ENCODE measurements at places on chromosomes 2 and 18.
A peak's percentile ranks its signal among the peaks of the same experiment; 100 is the strongest.

DNA sequence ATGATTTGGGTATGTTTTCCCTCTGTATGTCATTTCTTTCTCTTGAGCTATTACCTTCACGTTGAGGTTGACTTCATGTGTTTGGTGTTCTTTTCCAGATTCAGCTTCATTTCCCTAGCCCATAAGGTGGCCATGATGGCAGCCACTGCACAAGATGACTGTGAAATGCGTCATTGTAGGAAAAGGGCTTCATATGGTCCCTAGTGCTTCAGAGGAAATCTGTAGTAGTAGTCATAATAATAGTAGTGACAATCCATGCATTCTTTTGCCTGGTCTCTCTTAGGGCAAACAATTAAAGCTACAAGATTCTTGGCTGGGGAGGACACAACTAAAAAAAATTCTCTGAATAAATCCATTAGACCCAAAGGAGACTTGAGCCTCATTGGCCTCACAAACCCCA lies 28.4 kb downstream of the AOX1 start:
- no peak for DNase-seq

DNA sequence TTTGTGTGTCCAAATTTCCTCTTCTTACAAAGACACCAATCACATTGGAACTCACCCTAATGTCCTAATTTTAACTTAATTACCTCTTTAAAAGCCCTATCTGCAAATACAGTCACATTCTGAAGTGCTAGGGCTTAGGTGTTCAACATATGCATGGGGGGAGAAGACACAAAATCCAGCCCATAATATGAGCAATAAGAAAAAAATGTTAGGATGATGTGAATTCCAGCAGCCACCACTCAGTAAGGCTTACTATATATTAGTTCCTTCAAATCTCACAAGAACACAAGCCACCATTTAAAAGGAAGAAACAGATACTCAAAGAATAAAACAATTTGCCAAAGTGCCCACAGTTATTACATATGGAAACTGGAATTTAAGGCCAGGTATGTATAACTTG lies 285.7 kb downstream of the EPHA4 start:
- DNase-seq = no peak

DNA sequence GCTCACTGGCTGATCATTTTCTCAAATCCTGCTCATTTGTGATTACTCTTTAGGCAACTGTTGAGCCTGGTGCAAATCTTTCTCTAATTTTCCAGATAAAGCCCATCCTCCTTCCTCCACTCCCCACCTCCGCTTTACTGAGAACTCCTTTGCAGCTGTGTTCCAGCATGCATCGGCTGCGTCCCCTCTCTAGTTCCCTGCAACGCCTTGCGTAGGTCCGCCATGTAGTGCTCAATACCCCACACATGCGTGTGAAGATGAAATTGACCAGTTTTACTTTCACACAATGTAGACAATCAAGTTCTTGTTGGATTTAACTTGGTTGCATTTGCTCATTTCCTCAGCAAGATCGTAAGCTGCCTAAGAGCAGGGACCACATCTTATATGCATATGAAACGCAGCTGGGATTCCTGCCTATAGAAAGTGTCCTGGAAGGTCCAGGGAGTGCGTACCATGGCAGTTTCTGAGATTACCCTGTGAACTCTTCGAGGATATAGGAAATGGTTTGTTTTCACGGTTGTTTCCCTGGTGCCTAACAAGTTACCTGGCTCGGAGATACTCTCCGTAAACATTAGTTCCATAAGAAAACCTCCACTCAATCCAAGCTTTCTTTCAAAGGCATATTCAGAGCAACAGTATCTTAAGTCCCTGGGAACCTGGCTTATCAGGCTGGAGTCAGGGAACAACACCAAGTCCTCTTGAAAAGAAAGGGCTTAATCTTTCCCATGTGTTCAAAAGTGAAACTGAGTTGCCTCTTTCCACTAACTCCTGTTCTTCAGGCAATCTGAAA lies 766.4 kb upstream of the ID2 start:
- DNase-seq = no peak

DNA sequence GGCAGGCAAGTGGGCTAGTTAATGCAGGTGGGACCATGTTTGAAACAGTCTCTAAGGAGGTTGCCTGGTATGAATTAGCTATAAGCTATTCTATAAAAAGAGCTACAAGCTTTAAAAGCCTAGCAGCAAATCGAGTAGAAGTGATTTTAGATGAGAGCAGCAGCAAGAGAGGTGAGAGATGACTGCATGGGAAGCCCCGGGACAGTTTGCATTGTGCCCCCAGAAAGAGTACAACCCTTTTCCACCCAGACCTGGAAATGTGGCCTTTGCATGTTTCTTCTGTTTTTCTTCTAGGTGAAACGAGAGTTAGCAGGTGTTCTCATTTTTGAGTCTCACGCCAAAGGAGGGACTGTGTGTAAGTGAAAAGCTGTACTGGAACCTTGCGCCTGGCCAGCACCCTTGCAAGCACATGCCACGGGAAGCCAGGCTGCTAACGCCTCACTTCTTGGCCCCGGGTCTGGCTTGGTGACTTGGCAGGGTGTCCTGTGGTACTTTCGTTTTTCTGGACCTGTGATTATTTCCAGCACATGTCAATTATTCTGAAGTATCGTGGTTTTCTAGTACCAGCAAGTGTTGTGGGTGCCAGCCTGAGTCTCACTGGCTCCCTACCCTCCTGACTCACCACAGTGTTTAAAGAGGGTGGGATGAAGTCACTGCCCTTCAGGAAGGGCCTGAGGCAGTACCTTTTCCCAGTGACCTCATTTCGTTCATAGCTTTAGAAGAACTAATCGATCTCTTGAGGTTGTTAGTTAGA lies 90.3 kb upstream of the MAP3K20 start:
- peak; percentile 73 for DNase-seq

- DNase-seq = no peak
These were observed 23.3 kb upstream of the EXOC6B start for GRCh38 chr2:72849138-72849462.

DNA sequence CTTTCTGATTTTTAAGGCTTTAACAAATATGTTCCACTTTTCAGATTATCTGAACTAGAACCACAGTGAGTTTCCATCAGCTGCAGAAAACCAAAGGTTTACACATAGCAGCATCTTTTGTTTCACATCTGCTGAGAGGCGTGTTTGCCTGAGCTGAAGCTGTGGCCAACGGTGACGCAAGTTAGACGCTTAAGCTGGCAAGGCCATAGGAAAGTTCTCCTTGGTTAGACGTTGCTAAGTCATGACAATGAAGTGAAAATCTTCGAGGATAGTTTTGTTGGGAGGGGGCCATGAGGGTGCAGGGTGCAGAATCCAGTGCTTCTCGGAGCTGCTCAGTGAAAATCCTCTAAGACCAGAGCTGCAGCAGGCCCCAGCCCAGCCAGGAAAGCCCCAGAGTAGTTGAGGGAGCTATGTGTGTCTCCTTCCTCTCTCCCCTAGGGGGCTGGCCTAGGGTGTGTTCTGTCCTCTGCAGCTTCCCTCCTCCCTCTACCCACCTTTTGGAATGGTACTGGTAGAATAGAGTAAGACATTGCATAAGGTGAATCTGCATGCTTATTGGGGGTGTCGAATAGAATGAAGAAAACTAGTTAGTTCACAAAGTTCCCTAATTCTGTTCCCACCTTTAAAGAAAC lies 105.4 kb downstream of the FHOD3 start:
- DNase-seq = no peak

DNA sequence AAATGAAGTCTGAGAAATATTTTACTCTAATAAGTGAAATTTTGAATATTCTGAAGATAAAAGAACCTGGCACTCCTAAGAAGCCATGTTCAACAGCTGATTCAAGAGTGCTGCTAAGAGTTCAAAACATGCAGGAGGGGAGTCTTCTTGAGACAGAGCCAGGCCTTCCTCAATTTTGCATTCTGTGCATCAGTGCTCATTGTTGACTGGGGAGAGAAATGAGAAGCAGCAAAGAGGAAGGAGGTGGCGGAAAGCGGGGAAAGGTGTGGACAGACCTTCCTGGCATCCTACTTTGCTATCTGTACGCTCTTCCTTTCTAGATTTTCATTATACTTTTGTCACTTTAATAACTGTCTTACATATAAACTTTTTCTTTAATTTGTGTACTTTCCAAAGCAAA lies 29.7 kb upstream of the TXNDC2 start:
- no peak for DNase-seq

DNA sequence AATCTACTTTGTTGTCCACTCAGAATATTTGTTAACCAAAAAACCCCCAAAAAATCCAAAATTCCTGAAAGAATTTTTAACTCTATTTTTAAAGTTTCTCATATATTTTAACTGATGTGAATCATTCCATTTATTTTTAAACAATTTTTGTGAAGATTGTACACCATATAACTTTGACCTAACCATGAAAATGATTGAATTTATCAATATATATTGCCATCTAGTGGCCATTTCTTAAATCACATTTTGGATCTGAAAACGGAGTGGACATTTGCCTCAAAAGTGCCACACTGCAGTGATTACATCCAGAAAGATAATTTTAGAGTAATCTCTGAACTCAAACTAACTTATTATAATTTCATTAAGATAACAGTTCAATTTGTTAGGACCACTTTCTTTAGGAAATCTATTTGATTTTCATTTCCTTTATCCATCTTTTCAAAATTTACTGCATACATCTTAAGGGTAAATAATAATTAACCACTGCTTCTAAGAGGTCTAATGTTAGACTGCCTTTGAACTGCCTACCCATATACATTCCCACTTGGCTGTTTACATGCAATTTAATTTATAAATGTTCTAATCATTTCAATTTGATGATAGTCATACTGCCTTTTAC lies 71.1 kb downstream of the DSC3 start:
- no peak for DNase-seq

- DNase-seq = no peak
These were observed 414.3 kb downstream of the ZNF804A start for GRCh38 chr2:185012643-185013042.

- no peak for DNase-seq
These were observed 346.7 kb downstream of the RND3 start for GRCh38 chr2:150140777-150141176.

DNA sequence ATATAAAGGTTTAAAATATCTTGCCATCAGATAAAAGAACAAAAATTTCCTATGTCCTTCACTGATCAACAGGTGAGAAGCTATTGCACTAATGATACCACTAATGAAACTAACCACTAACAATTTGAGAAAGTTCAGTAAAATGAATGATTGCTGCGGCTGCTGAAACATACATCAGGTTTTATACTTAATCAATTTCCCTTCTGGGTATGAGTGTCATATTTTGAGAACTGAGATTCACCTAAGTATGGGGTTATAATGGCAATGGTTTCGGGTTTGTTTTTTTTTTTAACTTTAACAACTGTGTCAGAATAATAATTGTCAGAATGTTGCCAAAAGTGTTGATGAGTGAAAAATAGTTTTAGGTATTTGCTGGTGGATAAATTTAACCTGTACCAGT lies 151.3 kb upstream of the SLC39A10 start:
- DNase-seq = no peak

DNA sequence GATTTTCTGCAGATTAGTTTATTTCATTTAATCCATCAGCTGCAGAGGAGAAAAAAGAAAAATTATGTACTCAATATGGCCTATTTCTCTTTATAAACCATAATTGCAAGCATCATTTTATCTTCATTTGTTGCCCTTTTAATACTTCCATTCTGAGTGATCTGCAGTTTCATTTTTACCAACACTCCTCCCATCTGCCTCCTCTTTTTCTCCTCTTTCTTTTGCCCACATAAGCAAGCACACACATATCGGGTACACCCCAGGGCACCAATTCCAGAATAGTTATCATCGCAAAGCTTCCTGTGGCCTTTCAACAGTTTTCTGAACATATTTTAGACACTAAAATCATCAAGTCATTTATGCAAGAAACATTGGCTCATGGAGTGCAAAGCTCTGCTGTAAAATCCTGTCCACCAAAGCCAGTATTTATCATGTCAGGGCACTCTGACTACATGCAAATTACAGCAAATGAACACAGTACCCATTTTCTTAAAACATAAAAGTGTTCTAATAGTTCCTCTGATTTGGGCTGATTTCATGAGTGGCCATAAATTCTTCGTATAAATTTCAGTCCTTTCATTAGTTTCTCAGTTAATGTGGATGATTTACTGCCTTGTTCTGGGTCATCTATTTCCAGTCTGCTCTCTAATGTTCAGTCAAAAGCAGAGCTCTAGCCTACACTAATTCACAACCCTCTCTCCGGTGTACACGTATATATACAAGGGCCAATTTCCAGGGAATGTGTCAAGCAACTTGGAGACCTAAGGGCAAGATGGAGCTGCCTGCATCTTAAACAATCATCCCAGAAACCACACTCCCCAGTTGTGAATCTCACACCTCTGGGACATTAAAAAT lies 281.3 kb downstream of the STK39 start:
- no peak for DNase-seq

GRCh38 chr18:35756506-35757117 lies 175.1 kb downstream of the GALNT1 start:
- DNase-seq = peak; percentile 51

- peak; percentile 46 for DNase-seq
These were observed 19.6 kb upstream of the ESPNL start for GRCh38 chr2:238080518-238080917.

- DNase-seq = no peak
These were observed 2.9 kb upstream of the EPB41L3 start for GRCh38 chr18:5546660-5547059.

GRCh38 chr2:231245249-231246094 lies 47.0 kb downstream of the ARMC9 start:
- no peak for DNase-seq

DNA sequence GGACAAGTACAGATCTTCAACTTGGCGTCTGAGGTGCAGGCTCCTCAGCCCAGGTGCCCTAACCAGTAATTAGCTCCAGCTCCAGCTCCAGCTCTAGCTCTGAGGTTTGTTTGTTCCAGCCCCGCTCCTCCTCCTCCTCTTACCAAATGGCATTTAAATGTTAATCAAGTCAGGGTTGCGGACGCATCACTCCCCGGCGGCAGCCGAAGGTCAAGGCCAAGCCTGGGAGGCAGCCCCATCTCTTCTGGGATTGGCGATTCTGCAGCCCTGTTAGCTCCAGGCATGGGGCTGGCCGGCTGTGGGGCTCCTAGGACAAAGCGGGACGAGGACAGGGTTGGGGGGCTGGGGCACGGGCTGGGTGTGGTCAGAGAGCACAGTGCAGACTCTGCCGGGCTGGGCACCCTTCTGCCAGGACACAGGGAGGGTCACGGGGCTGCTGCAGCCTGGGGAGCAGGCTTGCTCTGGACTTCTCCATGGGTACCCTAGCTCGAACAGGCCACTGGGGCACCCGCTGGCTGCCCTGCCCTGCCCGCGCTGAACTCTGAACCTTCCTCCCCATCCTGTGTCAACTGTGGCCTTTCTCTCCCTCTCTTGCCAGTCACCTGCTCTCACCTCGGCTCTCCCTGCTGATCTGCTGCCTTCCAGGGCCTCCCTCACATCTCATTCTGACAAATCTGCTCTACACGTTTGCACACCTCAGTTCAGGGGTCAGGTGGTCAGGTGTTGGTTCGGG lies 203.3 kb downstream of the CELF4 start:
- DNase-seq = no peak

- DNase-seq = no peak
These were observed 3.6 kb upstream of the PAX3 start for GRCh38 chr2:222302178-222303018.

- DNase-seq = no peak
These were observed 197.5 kb upstream of the COL3A1 start for GRCh38 chr2:188776634-188777033.

GRCh38 chr18:42929857-42930256 lies 185.6 kb downstream of the RIT2 start:
- no peak for DNase-seq
